ENCODE measurements at places on chromosomes 1 and 21.
A peak's percentile ranks its signal among the peaks of the same experiment; 100 is the strongest.

- DNase-seq, result peak; percentile 60
Observed at GRCh38 chr1:180954005-180954800, 41.5 kb downstream of the KIAA1614 start.

DNA sequence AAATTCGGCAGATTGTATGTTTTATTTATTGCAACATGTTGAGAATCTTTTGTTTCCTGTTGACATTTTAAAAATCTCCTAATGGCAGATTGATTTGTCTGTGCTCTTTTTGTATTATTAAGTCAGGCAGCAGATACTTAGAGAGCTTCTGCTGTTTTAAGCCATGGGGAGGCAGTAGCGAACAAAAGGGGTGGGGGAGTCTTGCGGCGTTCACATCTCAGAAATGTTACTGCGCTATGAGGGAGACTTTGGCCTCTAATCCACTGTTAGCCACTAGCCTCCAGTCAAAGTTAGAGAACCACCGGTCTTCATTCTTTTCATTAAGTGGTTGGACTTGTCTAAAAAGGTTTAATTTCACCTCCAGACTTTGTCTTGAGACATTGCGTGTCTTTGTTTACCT, 93.6 kb downstream of the DYRK1A start:
- DNase-seq, result no peak

DNA sequence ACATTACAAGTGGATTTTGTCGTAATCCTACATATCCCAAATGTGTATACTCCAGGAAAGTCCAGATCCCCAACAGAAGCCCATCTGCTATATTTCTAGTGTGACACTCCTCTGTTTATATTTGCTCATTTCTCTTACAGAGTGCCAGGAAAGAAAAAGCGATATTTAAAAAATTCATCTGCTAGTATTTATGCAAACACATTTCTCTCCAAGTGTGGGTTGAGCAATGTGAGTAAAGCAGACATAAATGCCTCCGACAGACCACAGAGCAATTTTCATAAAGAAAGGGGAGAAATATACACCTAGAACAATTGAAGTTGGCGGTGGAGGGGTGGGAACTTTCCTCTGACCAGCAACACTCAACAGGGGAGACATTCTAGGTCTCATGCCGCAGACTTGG, 22.2 kb upstream of the RAP1A start:
- peak; percentile 23 for DNase-seq

- DNase-seq, result no peak
Observed at GRCh38 chr21:44429894-44430293, 25.4 kb upstream of the LRRC3 start.

- no peak for DNase-seq
Observed at GRCh38 chr21:38954588-38955004, 148.9 kb downstream of the ETS2 start.

GRCh38 chr1:36166938-36167905, 11.3 kb downstream of the MAP7D1 start:
- DNase-seq, result peak; percentile 25

Data from fibroblast of upper back skin (primary cell).